ENCODE measurements at places on chromosomes 7 and 10.

DNA sequence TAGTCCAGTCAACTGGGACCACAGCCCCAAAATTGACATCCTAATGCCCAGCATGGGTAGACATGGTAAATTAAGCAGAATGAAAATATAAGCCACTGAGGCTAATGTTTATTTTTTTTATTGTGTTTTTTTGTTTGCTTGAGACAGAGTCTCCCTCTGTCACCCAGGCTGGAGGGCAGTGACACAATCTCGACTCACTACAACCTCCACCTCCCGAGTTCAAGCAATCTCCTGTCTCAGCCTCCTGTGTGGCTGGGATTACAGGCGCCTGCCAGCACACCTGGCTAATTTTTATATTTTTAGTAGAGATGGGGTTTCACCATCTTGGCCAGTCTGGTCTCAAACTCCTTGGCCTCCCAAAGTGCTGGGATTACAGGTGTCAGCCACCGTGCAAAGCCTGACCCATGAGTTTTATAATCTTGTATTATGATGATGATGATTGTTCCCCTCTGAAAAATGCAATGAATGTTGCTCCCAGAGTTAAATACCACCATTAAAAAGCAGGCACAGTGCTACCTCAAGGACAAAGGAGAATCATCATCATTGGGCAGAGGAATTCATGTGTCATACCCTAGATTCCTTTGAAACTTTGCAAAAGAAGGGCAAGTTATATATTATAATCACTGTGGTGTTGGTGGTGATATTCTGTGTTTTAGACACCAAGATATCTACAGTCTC, 228.0 kb downstream of the PARD3 start:
- no peak for DNase-seq

DNA sequence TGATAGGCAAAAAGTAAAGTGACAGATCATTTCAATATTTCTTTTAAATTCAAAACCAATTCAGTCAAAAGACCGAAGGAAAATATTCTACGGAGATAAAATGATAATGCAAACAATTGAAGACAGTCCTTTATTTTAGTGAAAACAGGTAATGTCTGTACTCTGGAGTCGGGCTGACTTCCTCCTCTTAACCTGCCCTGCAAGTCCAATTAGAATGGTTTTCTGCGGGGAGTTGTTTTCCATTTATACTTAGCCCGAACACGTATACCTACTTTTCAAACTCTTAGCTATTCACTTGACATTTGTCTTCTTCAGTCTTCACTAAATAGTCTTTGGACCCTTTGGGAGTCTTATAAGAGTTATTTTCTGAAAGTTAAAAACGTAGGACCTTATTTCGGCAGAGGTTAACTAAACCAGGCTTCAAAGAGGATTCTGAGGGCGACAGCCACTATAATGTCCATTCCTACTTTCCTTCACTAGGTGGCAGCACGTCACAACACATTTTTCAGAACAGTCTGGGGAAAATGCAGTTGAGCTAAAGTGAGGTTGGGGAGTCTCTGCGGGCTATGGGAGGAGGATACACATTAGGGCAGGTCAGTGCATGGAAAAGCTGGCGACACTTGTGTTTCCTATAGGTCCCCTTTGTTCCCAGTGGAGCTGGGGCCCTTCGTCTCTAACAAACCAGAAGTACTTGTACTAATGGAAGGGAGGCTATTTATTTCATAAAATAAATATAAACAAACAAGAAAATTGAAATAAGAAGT, 472.0 kb downstream of the KCNMA1 start:
- DNase-seq: peak; percentile 75

DNA sequence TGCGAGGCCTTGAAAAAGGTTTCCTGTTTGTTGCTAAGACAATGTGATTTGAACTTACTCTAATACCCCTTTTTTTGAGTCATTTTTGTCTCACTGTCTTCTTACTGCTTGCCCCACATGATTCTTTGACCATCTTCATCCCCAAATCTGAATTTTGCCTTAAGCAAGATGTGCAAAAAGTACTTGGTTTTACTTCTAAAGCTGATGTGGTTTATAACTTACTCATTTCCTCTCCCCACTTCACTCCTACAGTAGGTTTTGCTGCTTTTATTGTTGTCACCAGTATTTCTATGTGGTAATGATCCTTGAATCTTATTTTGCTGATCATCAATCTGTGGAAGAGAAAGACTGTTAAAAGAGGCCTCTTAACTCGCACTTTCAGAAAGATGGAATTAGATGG, 396.4 kb downstream of the SDK1 start:
- DNase-seq: no peak

DNA sequence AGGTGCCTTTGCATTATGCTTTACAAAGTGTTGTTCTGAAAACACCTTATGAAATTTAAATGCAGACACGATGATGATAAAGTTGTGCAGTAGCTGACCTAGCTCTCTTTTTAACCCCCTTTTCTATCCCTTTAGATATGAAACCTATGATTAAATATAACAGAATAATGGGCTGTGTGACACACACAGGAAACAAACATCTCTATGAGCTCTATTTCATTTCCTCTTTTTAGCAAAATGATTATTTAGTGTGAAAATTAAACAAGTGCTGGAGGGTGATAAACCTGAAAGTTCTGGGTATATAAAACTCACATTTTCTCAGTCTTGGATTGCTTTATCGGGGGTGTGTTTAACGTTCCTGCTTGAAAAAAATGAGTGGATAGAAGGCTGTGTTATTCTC, 1310.5 kb upstream of the CELF2 start:
- no peak for DNase-seq

DNA sequence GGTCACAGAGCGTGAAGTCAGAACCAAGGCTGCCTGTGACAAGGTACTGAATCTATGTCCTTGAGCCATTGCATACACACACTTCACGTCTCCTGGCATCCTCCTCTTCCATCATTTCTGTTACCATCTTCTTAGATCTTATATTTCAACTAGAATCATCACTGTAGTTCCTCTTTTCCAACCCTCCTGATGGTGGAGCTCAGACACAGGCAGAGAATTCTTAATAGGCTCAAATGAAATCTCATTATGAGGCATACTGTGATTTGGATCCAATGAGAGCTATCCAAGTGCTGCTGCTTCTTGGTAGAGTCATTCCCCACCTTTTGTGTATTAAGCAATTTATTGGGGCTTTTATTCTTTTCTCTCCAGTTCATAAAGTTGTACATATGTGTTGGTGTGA, 113.2 kb downstream of the CALCR start:
- DNase-seq: peak; percentile 6

- DNase-seq: no peak
Measured at GRCh38 chr10:52335665-52336064, 21.6 kb downstream of the DKK1 start.

DNA sequence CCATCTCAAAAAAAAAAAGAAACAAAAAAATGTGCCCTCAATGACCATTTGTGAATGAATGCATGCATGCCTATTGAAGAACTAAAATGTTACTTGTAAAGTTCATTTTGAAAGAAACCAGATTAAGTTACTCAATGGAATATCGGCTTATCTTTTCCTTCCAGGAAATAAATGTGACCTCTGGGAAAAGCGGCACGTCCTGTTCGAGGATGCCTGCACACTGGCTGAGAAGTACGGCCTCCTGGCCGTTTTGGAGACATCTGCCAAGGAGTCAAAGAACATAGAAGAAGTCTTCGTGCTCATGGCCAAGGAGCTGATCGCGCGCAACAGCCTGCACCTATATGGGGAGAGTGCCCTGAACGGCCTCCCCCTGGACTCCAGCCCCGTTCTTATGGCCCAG, 21.9 kb downstream of the RAB19 start:
- no peak for DNase-seq

DNA sequence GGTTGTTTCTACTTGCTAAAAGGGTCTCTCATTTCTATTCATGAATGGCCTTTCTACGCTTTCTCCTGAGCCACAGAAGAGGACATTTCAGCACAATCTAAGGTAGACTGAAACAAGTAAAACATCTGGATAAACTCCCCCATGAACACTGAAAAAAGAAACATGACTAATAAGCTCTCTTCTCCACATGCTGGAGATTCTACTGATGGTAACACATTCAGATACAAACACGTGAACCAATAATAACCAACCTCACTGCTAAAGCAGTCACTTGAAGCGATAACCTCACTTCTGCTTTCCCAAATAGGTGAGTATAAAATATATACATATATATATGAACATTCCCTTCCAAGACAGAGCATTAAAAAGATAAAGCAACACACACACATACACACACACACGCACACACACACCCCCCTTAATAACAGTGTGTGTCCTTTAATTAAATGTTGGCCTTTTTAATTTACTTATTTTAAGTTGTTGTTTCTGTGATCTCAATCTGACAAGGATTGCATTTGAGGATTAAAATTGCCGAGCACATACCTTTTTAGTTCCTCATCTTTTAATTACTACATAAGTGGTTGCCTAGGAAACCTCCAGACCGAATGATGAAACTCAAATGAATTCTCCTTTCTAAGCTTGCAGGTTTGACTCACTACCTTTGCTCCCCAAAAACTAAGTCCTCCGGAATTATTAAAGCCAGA, 292.4 kb upstream of the KLF14 start:
- DNase-seq: no peak

DNA sequence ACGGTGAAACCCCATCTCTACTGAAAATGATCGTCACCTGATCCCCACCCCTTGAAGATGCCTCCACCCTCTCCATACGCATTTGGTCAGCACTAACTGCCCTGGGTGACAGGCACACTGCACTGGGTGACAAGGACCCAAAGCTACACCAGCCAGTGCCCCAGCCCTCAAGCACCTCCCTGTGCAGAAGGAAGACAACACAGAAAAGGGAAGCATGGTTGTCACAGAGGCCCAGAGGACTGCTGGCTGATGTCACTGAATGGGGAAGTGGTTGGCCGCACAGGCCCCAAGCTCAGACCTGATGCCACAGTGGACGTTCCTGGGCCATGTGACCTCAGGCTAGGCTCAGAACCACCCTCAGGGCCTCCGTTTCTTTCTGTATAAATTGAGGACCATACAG, 4.2 kb upstream of the PILRA start:
- DNase-seq: peak; percentile 38

GRCh38 chr10:77401683-77402082, 235.9 kb downstream of the KCNMA1 start:
- DNase-seq: no peak

Measured in midbrain (tissue), 1 donor.